Stimulated activated CD8-positive, alpha-beta memory T cell treated with anti-CD3 and anti-CD28 coated beads, Interleukin-4, amount 100 ng/mL, for 48 hours (primary cell): ENCODE measurements at places on chromosomes 4 and X.

DNA sequence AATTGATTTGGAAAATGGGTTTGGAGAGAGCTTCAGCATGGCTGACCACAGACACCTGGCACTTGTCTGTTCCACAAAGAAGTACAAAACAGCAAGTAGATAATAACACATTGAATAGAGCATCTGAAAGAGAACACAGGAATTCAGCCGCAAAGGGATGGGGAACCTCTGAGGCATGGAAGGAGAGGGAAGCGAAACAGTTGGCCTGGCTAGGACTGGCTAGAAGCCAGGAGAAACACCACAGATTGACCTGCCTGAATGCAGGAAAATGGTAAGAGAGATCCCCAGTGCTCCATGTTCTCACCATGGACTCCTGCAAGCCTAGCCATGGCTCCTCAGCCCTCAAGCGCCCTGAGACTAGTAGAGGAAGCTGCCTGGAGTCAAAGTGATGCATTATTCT lies 169.7 kb upstream of the SH3RF1 start:
- DNase-seq: no peak

DNA sequence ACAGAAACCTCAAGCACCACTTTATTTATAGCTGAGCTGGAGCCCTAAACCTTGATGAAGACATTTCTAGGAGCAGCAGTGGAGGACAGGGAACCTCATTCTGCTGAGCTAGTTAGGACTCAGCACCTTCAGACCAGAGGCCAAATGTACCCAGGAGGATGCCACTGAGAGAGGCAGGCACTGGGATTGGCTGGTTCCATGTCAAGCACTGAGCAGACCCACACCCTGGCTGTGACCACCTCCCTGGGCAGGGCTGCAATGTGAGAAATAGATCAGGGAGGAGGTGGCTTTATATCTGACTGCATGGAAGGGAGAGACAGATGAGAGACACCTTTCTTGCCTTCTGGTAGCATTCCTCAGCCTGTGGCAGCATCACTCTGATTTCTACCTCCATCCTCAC lies 304.6 kb downstream of the STK32B start:
- DNase-seq: no peak

- no peak for DNase-seq
Measured at GRCh38 chr4:179601671-179602070, 2159.4 kb upstream of the AGA start.

DNA sequence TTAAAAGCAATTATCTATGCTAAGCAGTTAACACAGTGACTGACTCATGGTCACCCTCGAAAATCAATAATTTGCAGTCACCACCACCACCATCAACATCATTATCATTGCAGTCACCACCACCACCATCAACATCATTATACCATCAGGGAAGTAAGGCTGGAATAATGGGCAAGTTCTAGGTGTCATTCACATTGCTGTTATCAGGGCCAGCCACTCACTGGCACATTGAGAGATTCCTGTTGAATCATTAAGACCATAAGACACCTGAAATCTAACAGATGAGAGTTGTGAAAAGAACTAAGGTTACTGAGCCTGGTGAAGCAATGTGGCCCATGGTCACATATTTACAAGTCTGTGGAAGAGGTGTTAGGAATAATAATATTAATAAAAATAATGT lies 247.7 kb upstream of the BOD1L1 start:
- no peak for DNase-seq

DNA sequence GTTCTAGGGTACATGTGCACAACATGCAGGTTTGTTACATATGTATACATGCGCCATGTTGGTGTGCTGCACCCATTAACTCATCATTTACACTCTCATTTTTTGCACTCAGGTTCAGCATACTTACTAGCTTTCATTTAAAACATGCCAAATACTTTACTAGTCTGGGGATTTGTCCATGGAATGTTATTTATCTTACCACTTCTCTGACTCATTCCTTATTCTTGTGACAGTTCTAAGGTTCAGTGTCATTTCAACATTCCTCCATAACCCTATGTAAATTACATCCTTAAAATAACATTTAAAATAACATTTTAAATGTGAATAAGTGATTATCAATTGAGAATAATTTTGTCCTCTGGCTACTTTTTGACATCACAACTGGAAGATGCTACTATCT lies 19.5 kb upstream of the SYTL5 start:
- DNase-seq: no peak

DNA sequence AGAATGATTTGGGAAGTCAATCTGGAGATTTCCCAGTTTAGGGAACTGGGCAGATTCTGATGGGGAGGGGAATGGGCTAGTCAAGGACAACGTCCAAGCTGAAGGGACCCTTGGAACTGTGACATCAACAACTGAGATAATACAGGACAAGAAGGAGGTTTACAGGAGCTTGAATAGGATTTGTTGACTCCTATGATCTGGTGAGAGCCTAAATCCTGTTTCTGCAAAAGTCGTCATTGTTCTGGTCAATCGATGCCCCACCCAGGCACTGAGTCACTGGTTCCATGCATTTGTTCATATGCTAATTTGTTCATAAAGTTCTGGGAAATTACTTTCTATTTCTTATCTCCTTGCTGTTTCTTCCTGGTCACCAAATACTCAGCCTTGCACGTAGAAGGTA lies 15.3 kb upstream of the PDGFRA start:
- no peak for DNase-seq

DNA sequence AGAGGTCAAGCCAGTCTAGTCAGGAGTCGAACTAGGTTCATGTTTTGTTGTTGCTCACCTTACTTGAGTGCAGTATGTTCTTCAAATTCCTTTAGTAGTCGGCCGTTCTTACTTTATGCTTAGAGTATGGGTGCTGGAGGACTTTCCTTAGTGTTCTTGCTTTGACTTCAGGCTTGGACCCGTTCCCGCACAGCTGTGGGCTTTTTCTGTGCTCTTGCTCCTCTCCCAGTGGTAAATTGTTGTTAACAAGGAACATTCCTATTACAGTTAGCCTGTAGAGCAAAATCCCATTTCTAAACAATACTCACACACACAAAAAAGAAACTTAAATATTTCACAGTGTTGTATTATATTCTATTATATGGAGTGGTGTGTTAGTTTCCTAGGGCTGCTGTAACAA lies 113.5 kb downstream of the RAP1GDS1 start:
- DNase-seq: no peak

- no peak for DNase-seq
Measured at GRCh38 chr4:182206266-182206665, 36.9 kb upstream of the TENM3 start.
